SJSA1 (cell line): ENCODE measurements at places on chromosomes 3 and 15. TPM values are rescaled to one million over a fixed set of nuclear protein-coding genes. Genes with fewer than 3 reads are reported as not detected.

The KIF9 gene
- 2.9 and 3.2 TPM in 2 replicates for total RNA-seq

The SPTSSB gene
- total RNA-seq: not detected in 2 replicates

The NR1I2 gene
- total RNA-seq: 0.08 TPM in 1 of 2 replicates, not detected in the other

DNA sequence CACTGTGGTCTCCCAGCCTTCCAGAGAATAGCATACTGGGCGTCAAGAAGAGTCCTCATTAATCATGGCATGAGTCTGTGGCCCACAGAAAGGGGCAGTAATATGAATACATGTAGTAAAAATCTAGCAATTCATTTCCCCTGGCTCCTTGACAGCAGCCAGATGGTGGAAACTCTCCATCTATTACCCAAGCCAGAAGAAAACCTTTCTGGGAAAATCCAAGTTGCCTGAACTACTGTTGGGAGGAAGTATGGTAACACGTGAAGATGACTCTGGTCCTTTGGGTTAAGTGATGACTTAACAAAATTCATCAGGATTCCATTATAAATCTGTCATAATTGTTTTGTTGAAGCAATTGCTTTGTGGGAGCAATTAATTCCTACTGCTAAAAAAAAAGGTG lies 530.5 kb downstream of the FHIT start:
- no peak overlapping the region for H3K4me3 ChIP-seq
- DNase-seq: no peak
- peaks cover 5% of the 10 kb centered on the region; the same call in 1 of the 2 replicates for H3K4me1 ChIP-seq

GRCh38 chr3:75692061-75692460 lies 27.9 kb downstream of the FRG2C start:
- H3K27ac ChIP-seq: no peak overlapping the region
- no peaks in the 10 kb centered on the region for H3K4me1 ChIP-seq
- DNase-seq: no peak
- H3K36me3 ChIP-seq: no peaks in the 10 kb centered on the region
